ENCODE measurements at places on chromosomes 13 and 19.
A peak's percentile ranks its signal among the peaks of the same experiment; 100 is the strongest.

DNA sequence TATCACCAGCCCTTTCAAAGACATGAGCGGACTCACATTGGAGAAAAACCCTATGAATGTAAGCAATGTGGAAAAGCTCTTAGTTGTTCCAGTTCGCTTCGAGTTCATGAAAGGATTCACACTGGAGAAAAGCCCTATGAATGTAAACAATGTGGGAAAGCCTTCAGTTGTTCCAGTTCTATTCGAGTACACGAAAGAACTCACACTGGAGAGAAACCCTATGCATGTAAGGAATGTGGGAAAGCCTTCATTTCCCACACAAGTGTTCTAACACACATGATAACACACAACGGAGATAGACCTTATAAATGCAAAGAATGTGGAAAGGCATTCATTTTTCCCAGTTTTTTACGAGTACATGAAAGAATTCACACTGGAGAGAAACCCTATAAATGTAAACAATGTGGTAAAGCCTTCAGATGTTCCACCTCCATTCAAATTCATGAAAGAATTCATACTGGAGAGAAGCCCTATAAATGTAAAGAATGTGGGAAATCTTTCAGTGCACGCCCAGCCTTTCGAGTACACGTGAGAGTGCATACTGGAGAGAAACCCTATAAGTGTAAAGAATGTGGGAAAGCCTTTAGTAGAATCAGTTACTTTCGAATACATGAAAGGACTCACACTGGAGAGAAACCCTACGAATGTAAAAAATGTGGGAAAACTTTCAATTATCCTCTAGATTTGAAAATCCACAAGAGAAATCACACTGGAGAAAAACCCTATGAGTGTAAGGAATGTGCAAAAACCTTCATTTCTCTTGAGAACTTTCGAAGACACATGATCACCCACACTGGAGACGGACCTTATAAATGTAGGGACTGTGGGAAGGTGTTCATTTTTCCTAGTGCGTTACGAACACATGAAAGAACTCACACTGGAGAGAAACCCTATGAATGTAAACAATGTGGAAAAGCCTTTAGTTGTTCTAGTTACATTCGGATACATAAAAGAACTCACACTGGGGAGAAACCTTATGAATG is 17.6 kb downstream of the ZNF791 start:
- DNase-seq, result no peak

DNA sequence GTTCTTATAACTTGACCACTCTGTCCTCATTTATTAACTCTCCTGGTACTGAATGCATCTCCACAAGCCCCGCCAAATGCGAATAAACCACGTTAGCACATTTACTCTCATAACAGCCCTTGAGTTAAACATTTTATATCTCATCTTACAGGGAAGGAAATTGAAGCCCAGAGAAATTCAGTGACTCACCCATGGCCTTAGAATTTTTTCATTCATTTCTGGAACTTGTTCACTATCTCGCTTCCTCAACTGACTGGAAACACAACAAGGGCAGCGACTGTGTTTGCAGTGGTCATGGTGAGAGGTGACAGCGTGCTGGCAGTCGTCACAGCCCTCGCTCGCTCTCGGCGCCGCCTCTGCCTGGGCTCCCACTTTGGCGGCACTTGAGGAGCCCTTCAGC is 39.5 kb downstream of the SERP2 start:
- no peak for DNase-seq

GRCh38 chr19:51098365-51099046 is 9.7 kb downstream of the CTU1 start:
- DNase-seq, result no peak

DNA sequence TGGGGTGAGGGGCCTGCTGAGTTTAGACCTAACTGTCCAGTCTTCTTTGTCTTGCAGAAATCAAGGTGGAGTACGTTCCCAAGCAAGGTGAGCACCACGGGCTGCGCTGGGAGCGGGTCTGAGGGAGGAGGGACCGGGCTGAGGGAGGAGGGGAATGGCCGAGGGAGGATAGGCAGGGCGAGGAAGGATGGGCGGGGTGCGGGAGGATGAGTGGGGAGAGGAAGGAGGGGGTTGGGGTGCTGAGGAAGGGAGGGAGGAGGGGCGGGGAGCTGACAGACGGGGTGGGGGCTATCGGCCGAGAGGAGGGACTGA is 18.5 kb downstream of the MYBPC2 start:
- DNase-seq, result no peak

DNA sequence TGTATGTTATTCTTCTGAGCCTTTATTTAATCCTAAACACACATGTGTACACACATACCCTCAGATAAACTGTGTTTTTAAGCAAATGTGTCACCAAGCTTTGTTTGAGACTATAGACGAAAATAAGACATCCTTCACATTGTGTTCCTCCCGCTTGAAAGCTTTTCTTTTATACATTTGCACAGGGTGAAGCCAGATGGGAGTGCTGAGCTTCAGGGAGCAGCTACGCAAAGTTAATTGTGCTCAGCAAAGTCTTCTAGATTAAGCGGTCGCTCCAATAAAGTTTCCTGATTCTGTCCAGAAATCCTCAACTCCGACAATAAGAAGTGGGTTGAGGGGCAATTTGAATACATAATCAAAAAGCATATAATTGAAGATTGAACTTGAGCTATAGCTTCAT is 117.2 kb upstream of the ARGLU1 start:
- no peak for DNase-seq

- DNase-seq, result no peak
These were observed 317.3 kb downstream of the ZNF536 start for GRCh38 chr19:30689474-30689873.

DNA sequence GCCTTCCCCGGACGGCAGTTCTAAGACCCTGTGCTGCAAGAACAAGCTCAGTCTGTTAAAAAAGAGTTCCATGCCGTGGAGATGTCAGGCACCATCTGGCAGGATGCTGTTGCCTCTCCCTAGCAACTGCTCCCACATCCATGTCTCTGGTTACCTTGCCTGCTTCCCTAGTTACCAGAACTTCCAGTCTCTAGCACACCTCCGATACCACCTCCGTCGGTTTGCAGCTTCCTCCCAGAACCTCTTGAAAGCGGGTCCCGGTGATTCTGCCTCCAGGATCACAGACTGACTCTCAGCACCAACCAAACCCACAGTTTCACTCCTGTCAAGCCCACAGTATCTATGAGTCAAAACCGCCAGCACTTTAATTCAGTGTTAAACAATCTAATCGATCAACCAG is 55.4 kb downstream of the KCTD12 start:
- DNase-seq, result no peak

- no peak for DNase-seq
These were observed 59.5 kb downstream of the MCF2L start for GRCh38 chr13:113028336-113029060.

DNA sequence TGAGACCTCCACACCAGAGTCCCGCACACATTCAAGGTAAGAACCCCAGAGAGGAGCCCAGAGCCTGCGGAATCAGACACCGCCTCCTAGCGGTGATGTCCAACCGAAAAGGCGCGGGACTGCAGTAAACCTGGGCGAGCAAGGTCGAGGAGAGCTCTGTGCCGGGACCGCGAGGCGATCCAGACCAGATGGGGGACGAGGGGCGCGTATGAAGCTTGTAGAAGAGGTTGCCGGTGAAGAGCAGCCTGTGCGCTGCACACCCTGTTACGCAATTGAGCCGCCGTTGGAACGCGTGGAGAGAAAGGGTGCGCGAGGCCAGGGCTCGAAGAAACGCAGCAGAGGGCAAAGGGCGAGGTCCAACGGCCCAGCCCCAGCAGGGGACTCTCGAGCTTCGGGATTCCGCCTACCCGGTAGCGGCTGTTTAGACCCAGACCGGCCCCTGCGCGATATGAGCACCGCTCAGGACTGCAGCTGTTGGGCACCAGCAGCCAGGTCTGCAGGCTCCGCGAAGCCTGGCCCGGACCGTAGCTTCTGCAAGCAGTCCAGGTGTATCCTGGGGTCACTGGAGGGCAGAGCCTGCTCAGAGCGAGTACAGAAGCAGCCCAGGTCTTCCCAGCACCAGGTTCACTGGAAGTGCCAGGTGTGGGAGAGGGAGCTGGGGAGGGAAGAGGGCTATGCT is 65.9 kb upstream of the ZNF599 start:
- DNase-seq, result no peak

DNA sequence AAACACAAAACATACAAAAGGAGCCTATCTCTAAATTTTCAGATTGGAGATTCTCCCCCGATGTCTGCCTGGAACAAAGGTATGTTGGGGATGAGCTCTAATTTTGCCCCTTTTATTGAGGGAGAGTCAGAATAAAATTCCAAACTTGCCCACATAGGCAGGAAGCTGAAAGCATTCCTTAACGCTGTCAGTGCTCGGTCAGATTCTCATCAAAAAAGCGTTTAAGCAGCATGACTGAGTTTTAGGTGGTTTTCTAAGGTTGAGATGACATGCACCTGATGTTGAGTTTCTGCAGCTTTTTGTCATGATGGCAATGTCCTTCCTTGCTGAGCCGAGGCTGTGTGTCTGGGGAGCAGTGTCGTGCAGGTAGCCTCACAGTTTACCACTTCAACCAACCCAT is 48.4 kb upstream of the MEDAG start:
- DNase-seq, result no peak

- DNase-seq, result no peak
These were observed 1080.6 kb downstream of the PCDH17 start for GRCh38 chr13:58712191-58712590.

- no peak for DNase-seq
These were observed 24.7 kb downstream of the IL12RB1 start for GRCh38 chr19:18062028-18062427.

DNA sequence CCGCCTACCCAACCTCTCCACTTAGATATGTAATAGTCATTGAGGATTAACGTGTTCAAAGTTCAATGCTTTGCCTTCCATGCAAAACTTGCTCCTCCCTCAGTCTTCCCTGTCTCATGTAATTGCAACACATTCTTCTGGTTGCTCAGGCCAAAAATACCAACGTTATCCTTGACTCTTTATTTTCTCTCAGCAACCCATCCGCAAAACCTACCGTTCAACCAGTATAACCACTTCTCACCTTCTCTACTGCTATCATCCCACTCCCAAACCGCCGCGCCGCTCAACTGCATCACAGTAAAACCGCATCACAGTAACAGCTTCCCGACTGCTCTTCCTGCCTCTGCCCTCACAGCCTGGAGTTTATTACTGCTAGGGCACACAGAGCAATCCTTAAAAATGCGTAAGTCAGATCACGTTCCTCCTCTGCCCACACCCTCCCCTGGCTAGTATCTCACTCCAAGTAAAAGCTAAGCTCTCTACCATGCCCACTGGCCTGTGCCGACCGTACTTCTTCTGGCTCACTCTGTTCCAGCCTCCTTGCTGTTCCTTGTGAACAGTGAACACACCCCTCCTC is 8.2 kb downstream of the MTIF3 start:
- DNase-seq, result no peak

GRCh38 chr13:61954092-61954491 is 538.4 kb upstream of the PCDH20 start:
- DNase-seq, result no peak

GRCh38 chr19:2214251-2214650 is 21.9 kb downstream of the PLEKHJ1 start:
- DNase-seq, result peak; percentile 87

DNA sequence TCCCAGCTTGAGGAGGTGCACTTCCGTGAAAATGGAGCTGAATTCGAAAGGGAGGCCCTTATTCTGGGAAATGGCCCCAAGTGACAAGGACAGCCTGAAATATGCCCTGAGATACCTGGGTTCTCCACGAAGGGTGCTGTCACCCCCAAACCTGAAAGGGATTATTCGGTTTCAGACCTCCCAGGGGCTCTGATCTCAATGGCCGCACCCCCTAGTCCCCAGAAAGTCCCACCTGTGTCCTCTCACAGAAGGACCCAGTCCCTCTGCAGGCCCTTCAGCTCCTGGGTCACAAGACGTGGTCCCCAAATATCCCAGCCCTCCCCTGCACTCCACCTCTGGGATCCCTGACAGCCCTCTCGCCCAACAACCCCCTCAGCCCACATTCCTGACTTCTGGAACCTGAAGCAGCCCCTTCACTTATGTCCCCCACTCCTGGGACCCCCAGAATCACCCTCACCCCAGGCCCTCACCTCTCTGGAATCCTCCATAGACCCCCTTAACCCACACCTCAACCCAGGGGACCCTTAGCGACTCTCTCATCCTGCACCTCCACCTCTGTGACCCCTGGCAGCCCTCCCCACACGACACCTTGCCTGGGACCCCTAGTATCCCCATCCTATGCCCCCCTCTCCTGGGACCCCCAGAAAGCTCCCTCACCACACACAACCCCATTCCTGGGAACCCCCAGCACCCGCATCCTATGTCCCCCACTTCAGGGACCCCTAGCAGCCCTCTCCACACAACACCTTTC is 606 bp downstream of the SYNGR4 start:
- no peak for DNase-seq

DNA sequence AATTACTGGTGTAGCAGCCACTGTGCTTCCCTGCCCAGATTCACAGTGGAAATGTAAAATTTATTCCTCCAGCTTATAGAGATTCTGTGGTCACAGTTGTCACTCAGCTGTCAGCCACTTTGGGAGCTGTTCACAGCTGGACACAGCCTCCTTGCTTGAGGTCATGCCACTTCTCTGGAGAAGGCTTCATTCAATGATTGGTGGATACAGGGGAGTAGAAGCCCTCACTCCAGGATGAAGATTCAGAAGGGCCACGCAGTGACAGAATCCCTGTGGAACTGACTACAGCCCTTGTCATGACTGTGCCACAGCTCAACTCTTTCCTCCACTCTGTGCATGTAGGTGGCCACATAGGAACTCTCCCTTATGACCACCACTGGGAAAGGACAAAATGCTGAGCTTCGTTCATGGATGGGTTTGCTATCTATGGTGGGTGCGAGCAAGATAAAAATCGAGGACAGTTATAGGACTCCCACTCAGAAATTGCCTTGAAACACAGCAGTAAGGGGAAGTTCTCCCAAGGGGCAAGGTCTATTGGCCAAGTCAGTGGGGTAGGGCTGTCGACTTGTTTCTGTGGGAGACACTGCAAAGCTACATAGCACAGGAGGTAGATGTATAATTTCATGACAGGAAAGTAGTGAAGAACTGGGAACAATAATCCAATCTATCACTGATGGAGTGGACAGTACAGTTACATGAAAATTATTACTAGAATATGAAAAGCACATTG is 98.7 kb downstream of the CCNA1 start:
- no peak for DNase-seq

DNA sequence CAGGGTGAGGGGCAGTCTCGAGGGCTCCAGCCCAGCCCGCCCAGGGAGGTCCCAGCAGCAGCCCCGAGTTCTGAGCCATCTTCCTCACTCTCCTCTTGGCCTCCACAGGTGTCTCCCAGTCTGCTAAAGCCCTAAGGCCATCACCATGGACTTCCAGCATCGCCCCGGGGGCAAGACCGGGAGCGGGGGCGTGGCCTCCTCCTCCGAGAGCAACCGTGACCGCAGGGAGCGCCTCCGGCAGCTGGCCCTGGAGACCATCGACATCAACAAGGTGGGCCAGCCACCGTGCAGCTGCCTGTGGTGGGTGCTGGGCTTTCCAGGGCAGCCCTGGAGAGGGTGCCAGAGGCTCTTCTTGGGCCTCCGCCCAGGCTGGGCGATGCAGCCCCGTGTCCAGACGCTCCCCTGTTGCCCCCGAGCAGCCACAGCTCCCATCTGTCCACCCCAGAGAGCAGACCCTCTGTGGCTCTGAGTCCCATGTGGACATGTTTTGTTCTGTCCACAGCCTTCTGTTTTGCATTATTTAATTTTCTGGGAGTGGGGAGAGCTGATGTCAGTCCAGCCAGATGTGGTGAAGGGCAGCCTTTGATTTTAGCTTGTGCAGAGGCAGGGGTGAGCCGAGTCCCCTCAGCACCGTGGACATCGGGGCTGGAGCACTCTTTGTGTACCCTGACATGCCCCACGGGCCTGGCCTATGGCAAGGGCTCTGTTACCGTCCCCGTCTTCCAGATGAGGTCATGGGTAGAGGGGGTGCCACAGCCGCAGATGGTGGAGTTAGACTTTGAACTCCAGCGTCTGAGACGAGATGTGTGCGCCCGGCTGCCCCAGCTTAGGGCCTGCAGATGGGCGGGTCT is 5.6 kb upstream of the AMH start:
- peak; percentile 48 for DNase-seq

Data from SJCRH30 (cell line).